ENCODE measurements at places on chromosomes 6 and 20.
A peak's percentile ranks its signal among the peaks of the same experiment; 100 is the strongest.

DNA sequence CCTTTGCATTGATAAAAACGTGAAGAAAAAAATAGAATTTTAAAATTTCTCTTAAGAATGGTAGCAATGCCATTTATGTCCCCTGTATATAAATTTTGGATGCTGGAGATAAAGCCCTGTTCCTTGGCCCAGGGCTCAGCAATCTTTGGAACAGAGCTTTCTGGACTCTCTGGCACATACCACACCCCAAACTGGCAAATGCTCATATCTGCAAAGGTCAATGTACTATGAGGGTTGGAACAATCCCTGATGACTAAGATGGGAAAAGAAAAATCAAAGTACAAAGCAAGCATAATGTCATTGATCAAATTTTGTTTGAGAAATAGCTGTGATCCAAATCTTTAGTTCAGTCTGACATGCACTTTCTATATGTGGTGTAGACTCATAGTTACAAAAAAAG, 158.1 kb upstream of the HCRTR2 start:
- DNase-seq: no peak

DNA sequence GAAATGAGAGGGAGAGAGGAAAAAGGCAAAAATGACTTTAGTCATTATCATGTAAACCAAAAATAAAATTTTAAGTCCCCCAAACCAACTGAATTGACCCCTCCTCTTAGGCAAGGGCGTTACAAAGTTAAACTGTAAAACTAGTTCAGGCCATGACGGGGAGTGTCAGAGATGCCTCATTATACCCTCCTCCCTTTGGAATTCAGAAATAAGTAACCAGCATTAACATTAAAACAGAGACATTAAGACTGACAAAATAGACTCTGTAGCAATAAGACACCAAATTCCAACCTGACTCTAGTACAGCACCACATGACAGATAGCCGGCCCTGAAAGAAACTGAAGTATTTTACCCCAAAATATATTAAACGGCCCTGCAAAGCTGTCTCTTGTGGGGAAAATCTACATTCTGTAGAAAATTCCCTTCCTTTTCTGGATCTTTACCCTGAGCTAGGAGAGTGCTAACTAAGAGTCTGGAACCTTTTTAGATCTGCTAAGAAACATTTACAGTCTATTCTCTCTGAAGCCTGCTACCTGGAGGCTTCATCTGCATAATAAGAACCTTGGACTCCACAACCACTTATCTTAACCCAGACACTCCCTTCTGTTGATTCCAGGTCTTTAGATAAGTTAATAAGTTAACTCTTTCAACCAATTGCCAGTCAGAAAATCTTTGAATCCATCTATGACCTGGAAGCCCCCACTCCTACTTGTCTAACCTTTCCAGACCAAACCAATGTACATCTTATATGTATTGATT, 150.7 kb downstream of the PKHD1 start:
- DNase-seq: no peak

- no peak for DNase-seq
Measured at GRCh38 chr6:132931936-132932514, 117.7 kb downstream of the RPS12 start.

- DNase-seq: no peak
Measured at GRCh38 chr6:12609751-12610150, 106.8 kb upstream of the PHACTR1 start.

- no peak for DNase-seq
Measured at GRCh38 chr6:166559662-166560061, 26.8 kb downstream of the RAMACL start.

GRCh38 chr20:19560881-19561480, 197.1 kb upstream of the RIN2 start:
- DNase-seq: no peak

DNA sequence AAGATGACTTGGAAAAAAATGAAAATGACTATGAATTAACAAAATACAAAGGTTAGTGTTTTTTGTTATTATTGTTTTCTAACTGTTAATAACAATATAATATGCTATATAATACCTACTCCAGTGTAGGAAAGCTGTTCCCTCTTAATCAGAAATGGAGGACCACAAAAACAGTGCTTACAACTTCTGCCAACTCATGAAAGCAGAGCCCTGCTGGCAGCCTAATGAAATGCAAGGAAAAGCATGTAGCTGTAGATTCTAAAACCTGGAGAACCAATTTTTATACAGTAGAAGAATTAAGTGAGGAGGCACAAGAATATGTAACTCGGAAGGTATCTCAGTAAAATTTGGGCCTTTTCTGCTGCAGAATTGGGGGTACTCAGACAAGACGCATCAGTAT, 29.4 kb downstream of the PHIP start:
- DNase-seq: peak; percentile 70

GRCh38 chr6:91020744-91021143, 433.9 kb upstream of the MAP3K7 start:
- no peak for DNase-seq

DNA sequence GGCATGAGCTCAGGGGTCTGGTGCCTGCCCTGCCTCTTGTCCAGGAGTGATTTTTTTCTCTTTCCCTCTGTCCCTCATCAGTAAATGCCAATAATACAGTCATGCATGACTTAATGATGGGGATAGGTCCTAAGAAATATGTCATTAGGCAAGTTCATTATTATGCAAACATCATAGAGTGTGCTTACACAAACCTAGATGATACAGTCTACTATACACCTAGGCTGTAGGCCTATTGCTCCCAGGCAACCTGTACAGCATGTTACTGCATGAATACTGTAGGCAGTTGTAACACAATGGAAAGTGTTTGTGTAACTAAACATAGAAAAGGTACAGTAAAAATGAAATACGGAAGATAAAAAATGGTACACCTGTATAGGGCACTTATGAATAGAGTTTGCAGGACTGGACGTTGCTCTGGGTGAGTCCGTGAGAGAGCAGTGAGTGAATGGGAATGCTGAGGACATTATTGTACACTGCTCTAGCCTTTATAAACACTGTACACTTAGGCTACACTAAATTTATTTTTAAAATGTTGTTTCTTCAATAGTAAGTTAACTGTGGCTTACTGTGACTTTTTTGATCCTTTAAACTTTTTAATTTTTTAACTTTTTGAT, 22.1 kb downstream of the PBOV1 start:
- no peak for DNase-seq

DNA sequence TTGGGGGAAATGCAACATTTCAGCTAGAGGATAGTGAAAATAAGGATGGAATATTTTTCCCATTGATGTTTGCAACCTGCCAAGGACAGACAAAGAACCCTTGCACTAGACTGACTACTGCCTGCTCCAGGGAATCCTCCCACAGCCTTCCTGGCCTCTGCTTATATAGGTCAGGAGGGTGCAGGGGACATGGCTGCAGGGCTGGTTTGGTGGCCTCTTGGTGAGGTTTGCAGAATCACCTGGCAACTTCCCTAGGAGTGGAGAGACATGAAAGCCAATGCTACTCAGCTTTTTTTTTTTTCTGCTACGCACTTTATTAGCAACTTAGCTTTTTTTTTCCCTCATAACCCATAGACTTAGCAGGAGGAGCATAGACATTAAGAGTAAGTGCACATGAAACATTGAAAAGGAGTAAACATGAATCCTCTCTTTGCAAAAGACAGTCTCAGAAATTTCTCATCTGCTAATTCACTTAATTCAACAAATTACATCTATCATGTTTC, 39.8 kb upstream of the CDYL start:
- no peak for DNase-seq

GRCh38 chr6:13024616-13025015, 303.7 kb downstream of the TBC1D7 start:
- no peak for DNase-seq

DNA sequence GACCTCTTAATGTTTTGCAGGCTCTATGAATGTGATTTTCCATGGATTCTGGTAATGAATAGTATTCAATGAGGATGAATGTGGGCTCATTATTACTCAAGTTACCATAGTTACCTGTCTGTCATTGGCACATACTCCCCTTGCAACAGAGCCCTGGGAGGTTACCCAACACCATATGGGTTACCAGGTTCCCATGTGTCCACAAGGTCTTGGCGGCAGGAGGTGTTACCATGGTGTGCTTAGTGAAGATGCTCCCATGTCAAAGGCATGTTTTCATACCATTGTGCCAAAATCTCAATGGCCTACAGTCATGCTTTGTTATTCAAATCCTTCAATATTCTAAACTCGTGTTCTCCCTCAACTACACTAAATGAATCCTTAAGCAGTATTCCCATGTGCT, 232.5 kb downstream of the HDGFL1 start:
- no peak for DNase-seq

GRCh38 chr6:63897459-63897858, 261.9 kb downstream of the PHF3 start:
- DNase-seq: no peak

DNA sequence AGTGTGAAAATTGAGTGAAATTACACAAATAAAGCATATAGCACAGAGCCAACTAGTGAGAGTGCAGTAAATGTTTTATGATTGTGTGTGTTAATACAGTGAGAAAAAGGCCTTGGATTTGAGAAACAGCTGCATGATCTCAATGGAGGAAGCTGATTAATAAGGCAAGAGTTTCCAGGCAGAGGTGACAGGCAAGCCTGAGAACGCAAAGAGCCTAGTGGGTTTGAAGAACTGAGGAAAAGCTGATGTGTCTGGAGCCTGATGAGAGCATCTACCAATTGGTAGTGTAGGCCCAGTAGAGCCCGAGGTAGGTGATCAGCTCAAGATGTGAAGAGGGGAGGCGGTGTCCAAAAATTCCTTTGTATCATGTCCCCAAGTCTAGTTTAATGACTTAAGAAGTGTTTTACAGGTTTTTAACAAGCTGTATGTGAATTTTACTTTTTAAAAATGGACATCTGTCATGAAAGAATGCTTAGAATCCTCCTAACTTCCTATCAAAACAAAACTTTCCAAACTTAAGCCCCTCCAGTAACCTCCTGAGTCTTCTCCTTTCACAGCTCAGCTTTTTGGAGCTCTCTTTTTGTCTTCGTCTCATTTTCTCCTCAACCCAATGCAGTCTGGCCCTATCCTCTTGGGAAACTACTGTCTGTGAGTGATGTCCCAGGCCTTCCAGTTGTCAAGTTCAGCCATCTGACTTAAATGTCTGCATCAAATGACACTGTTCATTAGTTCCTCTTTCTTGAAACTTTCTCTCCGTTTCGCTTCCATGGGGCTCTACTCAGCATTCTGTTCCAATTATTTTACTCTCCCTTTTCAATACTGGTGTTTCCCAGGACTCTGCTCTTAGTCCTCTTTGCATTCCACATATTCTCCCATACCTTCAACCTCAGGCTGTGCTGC, 1.2 kb downstream of the CDC40 start:
- peak; percentile 64 for DNase-seq

DNA sequence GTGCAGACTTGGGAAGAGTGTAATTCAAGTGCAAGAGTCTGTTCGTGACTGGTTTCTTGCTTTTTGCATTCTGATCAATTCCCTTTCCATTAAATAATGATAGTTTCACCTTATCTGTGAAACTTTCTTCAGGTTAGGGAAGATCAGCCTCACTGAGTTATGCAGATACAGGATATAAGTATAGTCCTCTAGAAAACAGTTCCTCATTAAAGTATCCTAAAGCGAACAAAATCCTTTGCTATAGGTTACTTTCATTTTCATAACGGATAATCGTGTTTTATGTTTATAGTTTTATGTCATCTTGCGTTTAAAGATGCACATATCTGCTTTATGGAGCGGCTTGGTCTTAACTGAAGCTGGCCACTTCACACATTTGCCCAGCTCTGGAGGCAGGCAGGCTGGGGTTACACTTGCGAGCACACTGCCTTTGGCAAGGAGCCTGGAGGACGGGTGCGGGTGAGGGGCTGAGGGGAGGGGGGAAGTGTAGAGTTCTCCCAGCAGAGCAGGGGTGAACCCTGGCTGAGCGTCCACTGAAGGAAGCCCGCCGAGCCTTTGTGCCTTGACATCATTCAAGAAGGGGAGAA, 123.5 kb upstream of the IFNGR1 start:
- no peak for DNase-seq

DNA sequence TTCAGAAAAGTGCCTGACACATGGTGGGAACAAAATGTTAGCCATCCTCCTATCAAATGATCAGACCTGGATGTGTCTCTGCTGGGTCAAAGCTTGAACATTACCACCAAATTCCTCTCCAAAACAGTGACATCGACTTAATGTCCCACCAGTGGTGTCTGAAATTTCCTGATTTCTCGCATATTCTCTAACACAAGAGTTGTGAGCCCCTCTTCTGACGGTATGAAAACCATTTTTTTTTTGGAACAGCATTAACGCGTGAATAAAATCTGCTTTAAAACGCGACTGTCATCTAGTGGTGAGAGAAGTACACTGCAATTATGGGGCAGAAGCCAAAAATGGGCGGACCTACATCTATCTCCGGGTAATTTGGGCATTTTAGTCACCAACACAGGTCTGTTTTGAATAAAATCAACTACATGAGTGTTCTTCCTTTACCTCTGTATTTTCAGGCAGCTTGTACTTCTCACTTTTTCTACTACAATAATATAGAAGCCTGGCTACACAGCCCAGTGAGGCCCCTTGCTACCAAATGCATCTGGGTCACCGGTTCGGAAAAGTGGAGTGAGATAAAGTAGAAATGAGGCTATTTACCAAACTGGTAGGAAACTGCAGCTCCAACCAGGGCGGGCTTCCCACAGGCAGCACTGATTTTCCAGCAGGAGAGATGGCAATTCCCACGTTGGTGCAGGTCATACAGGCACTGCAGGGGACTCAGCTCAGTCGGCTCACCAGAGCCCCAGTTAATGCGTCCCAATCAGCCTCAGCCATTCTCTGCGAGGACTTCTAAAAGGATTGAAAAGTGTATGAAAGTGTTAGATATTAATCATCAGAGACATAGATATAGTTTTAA, 27.4 kb downstream of the MGME1 start:
- peak; percentile 89 for DNase-seq

- DNase-seq: no peak
Measured at GRCh38 chr6:42068872-42069522, 18.7 kb downstream of the TAF8 start.

- DNase-seq: peak; percentile 64
Measured at GRCh38 chr20:21325296-21325695, 22.2 kb downstream of the XRN2 start.

- no peak for DNase-seq
Measured at GRCh38 chr6:88586371-88587149, 376.9 kb downstream of the RNGTT start.

GRCh38 chr6:154606860-154607259, 96.4 kb upstream of the CNKSR3 start:
- DNase-seq: no peak

GRCh38 chr6:145406783-145407182, 328.5 kb downstream of the EPM2A start:
- no peak for DNase-seq

GRCh38 chr20:51510169-51510568, 32.4 kb downstream of the NFATC2 start:
- no peak for DNase-seq

DNA sequence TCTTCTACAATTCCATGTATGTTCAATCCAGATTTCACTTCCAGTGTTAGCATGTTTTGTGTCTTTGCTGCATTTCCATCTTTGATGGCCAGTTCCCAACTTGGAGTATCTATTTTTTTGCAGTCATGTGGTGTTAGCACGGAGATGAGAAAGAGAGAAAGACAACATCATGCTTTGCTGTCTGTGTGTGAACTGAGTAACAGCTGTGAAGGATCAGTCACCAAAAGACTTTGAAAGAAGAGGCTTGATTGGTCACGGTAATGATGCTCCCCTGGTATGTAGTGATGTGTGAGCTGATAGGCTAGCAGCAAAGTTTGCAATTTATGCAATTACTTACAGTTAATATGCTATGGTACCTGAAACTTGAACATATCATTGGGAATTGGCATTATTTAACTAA, 731.3 kb upstream of the NRSN1 start:
- DNase-seq: no peak

GRCh38 chr6:81228912-81229555, 523.4 kb downstream of the TENT5A start:
- DNase-seq: no peak

- DNase-seq: peak; percentile 73
Measured at GRCh38 chr20:17525650-17526049, 5.5 kb downstream of the BFSP1 start.

All from hematopoietic multipotent progenitor cell treated with erythropoietin and hydrocortisone succinate and interleukin-3 and kit ligand, for 6 days (in vitro differentiated cells).